LoVo (cell line): ENCODE measurements at places on chromosomes 5 and 9.
A peak's percentile ranks its signal among the peaks of the same experiment; 100 is the strongest.

DNA sequence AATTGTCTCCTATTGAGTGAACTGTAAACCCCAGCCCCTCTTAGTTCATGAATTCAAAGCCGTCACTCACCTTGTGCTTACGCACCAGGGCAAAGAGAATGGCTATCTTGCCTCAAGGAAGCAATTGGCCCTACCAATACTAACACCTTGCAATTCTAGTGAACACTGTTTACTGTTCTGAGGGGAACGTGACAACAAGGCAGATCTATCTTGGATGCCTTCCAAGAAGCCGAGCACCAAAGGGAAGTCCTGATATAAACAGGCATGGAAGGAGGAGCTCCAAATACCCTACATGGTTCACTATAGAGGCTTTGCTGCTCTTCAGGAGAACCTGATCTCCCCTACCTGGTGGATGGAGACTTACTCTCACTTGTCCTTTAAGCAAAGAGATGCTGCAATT is 1.7 kb upstream of the PLPPR1 start:
- no peak for DNase-seq

GRCh38 chr5:74623748-74624408 is 16.6 kb downstream of the ENC1 start:
- DNase-seq, result no peak

DNA sequence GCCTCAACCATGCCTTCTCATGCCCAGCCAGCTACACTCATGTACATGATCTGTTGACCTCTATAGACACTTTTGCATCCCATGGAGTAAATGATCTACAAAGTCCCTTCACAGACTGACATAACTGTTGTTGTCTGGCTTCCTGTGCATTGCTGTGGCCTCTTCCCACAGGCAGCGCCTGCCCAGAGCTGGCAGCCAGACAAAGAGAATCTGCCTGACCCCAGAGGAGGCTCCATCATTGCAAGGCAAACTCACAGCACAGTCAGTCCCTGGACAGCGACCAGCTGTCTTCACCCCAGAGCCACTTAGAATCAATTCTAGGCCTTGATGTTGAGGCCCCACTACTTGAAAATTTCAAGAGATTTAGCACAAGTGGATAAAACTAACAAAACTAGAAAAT is 65.5 kb downstream of the INSYN2B start:
- no peak for DNase-seq

- DNase-seq, result no peak
These were observed 573.8 kb upstream of the CDH9 start for GRCh38 chr5:27612161-27612560.

DNA sequence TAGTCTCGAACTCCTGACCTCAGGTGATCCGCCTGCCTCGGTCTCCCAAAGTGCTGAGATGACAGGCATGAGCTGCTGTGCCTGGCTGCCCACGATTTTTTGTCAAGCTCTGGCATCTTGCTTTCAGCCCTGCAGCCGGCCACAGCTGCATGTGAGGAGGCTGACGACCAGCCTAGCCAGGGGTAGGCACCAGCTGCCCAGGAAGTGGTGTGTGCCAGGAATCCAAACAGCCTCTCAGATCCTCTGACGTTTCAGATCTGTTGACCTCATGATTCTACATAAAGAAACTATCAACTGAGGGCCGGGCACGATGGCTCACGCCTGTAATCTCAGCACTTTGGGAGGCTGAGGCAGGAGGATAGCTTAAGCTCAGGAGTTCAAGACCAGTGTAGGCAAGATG is 19.0 kb downstream of the DYNC2I2 start:
- DNase-seq, result no peak

DNA sequence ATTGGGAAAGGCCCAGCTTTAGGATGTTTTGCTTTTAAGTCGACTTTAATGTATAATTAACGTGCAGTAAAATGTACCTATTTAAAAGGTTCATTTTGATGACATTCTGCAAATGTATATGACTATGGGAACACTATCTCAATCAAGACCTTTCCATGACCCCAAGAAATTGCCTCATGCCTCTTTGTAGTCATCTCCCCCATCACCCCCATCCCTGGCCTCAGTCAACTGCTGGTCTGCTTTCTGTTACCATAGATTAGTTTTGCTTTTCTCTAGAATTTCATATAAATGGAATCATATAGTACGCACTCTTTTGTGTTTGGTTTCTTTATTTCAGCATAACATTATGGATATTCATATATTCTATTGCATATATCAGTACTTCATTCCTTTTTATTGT is 80.7 kb upstream of the C9orf72 start:
- no peak for DNase-seq

DNA sequence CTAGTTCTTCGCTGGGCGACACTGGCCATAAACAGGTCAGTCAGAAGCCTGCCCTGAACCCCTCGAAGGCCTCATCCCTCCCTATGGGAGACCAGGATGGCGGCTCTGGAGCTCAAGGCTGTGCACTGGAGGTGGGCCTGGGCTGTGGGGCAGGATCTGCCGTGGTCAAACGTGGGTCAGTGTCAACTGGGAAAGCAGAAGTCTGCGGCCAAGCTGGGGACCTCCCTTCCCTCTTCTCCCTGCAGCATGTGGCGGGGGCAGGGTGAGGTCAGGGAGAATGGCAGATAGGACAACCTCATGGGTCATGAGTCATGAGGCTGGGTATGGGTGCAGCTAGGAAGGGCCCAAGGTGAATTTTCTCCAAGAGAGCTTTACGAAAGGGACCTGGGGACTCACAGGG is 132.9 kb downstream of the RXRA start:
- DNase-seq, result no peak

GRCh38 chr5:103910011-103910410 is 347.4 kb upstream of the NUDT12 start:
- DNase-seq, result no peak

DNA sequence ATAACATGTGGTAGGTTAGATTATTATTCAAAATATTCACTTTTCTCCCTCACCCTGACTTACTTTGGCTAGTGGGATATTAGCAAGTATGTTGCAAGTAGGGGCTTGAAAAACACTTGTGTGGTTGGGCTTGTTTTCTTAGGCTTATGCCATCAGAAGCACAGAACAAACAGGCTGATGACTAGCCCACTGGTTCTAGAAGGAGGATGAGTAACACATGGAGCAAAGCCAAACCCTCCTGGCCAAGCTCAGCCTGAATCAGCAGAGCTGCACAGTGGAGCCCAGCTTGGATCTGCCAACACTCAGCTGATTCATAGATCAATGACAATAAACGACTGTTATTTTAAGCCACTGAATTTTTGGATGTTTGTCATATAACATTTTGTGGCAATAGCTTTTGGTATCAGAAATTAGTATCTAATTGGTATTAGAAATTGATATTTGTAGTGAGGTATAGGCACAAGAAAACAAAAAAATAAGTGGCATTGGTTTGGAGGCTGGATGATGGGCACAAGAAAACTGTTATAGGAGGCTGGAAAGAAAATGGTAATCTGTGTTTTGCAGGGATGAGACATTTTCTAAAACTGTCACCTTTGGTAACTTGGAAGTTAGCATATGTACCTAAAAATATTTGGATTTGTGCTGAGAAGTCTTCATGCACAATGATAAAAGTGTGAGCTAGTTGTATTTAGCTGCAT is 46.1 kb upstream of the ZBED3 start:
- DNase-seq, result peak; percentile 69

GRCh38 chr5:81854915-81855314 is 104.0 kb upstream of the SSBP2 start:
- DNase-seq, result no peak

GRCh38 chr9:137788561-137789294 is 88.9 kb upstream of the CACNA1B start:
- DNase-seq, result no peak

GRCh38 chr5:176734756-176735342 is 75.5 kb upstream of the UNC5A start:
- no peak for DNase-seq

- no peak for DNase-seq
These were observed 2.0 kb downstream of the GABBR2 start for GRCh38 chr9:98706651-98707165.

GRCh38 chr9:136178061-136178772 is 26.7 kb downstream of the LHX3 start:
- DNase-seq, result no peak

- DNase-seq, result no peak
These were observed 1.8 kb upstream of the MACROH2A1 start for GRCh38 chr5:135400866-135401265.

DNA sequence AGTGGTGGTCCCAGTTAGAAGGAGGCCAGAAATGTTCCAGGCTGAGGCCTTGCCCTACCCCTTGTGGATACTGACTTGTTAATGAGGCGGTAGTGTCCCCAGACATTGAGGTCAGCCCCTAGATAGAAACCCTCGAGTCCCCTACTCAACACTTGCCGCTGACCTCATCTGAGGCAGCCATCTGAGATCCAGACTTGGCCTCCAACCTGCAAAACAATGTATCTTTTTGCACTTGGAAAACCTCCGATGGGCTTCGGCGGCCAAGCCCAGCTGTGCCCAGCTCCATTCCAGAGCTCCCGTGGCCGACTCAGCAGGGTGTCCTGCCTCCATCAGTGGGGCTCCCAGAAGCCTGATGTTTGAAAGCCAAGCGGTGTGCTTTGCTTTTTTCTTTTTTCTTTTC is 122.1 kb downstream of the WNK2 start:
- no peak for DNase-seq

DNA sequence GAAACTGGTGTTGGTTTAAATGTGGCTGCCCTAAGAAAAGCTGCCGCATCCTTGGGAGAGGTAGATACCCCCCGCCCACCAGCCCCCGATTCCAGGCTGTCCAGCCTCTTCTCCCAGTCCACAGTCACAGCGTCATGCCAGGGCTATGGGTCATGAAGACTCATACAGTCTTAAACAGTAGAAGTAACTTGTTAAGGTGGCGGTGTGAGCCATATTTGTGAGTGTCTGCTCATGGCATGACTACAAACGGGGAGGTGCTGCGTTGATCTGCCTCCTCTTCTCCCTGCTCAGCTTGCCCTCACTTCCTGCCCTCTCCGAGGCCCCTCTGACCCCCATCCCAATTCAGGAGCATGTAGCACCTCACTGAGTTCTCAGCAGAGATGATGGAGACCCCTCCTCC is 20.8 kb downstream of the FGD3 start:
- no peak for DNase-seq

GRCh38 chr5:56270058-56270457 is 36.9 kb upstream of the ANKRD55 start:
- DNase-seq, result no peak

DNA sequence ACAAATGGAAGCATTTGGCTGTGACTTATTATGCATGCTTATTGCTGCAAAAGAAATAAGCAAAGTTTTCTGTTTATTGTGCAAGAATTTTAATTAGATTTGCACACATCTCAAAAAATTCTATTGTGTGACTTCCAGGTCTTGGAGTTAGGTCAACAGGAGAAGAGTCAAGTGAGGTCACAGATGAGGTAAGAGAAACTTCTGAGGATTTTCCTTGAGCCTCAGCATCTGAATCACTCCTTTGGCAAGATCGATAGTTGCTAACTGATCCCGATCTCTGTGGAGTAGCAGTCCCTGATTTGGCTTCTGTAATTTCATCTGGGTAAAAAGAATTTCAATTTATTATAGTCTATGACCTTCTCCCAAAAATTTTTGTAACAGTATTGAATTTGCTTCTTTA is 6.9 kb upstream of the TTC33 start:
- no peak for DNase-seq

- DNase-seq, result no peak
These were observed 615.0 kb upstream of the CHD1 start for GRCh38 chr5:99543841-99544240.

GRCh38 chr5:139566611-139567010 is 5.5 kb downstream of the UBE2D2 start:
- no peak for DNase-seq

DNA sequence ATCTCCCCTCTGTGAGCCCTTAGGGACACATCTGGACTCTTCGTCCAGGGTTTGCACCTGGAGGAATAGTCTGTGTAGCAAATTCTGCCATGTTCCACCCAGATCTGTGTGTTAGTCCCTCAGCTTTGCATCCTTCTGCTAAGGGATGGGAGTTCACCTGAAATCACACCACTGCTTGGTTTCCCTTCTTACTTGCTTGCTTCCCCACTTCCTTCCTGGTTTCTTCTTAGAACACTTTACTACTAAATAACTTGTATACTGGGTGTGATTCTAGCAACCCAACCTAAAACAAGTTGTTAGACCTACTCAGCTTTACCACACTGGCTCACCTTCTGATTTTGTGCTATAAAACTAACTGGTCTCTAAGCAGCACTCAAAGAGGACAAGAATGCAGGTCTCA is 202.6 kb upstream of the MAP3K1 start:
- DNase-seq, result no peak

- no peak for DNase-seq
These were observed 164.8 kb downstream of the EFNA5 start for GRCh38 chr5:107505763-107506534.

GRCh38 chr5:77709993-77710685 is 66.0 kb downstream of the TBCA start:
- no peak for DNase-seq

GRCh38 chr5:141876628-141877355 is 1.4 kb downstream of the PCDH1 start:
- no peak for DNase-seq

DNA sequence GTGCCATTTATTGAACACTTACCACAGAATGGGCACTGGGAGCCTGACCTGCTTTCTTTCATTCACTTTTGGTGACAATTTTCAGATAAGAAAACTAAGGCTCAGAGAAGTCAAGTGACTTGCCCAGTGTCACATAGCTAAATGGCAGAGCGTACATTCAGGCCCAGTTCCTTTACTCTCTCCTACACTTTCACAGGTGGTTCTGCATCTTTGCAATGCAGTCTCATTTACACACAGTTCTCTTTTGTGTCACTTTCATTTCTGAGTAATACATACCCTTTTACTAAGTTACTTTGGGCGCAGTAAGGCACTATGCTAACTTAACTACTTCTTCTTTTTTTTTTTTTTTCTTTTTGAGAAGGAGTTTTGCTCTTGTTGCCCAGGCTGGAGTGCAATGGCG is 8.3 kb downstream of the NFIL3 start:
- no peak for DNase-seq

GRCh38 chr5:82820188-82820587 is 257.0 kb downstream of the TMEM167A start:
- DNase-seq, result no peak
